Brain microvascular endothelial cell (primary cell): ENCODE measurements at places on chromosomes 3 and 15.

DNA sequence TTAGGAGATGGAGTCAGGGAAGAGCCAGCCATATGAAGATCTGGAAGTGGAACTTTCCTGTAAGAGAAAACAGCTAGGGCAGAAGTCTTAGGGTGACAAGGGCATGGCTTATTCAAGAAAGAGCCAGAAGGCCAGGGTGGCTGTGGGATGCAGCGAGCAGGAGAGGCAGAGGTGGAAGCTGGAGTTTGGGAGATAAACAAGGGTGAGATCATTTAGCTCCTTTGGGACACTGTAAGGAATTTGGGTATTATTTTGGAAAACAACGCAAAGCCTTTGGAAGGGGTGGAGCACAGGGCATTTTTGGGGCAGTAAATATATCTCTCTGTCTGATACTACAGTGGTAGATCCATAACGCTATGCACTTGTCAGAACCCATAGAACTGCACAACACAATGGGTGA, 5.0 kb upstream of the IL16 start:
- DNase-seq: no peak

- no peak for DNase-seq
These were observed 316.2 kb upstream of the UMPS start for GRCh38 chr3:124413989-124414598.

GRCh38 chr3:20054549-20054987, 14.3 kb downstream of the KAT2B start:
- DNase-seq: peak; percentile 52

DNA sequence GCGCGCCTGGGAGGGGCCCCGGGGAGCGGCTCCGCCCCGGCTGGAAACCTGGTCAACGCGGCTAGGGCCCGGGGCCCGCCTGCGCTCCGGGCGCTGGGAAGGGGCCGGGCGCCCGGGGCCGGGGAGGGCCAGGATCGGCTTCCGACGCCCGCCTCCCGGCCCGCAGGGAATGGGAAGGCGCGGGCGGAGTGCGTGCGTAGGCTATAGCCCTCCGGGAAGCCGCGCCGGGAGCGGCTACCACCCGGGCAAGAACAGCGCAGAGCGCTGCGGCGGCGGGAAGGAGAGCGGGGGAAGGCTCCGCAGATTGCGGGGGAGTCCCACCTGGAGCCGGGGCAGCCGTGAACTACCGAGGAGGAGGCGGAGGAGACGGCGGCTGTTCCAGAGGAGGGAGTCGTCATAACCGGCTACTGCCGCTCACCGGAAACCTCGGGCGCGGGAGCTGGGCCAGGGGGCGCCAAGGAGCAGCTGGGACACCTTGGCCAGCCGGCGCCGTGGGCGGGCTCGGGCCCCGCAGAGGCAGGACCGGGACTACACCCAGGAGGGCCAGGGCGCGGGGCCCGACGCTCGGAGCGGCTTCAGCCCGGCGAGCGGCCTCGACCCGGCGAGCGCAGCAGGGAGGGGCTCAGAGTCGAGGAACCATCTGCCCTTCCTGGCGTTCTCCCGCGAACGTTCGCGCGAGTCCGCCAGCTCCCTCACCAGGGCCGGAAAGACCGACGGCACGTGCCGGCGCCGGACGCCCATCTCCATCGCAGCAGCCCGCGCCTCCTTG, at the start of gene EOGT:
Gene EOGT (minus strand): TSS at position 432 of the 769 bp plus-strand sequence. CDS start 3,838 bp downstream, outside the sequence.
- DNase-seq: peak; percentile 76

DNA sequence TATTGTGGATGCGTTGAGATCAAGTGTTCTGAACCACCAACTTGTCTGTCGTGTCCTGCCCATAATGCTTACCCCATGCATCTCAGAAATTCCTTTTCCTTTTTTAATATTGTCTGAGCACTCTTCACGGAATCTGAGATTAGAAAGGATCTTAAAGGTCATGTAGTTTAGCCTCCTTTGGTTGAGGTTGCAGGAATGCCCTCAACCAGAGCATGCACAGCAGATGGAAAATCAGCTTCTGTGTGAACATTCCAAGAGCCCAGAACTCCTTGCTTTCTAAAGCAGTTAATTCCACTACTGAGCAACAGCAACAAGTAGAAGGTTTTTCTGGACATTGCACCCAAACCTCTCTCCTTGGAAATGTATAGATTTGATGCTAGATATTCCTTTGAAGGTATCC, 153.7 kb downstream of the TPRG1 start:
- no peak for DNase-seq

DNA sequence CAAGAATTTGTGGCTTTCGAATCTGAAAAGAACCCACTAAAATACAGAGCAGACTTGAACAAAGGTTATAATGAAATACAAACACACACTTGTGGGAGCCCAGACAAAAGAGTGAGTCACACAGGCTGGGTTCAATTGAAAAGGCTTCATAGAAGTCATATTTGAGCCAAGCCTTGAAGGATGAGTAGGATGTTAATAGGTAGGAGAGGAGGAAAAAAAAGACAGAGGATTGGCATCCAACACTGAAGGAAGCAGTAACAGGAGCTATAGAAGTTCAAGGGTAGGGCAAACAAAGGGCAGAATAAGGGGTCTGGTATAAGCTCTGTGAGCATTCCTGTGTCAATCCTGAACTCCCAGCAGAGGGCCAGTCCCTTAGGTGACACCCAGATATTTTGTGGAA, 325.4 kb downstream of the FOXP1 start:
- DNase-seq: peak; percentile 88

GRCh38 chr15:90419206-90419605, 31.2 kb downstream of the IQGAP1 start:
- no peak for DNase-seq

GRCh38 chr3:118772547-118773011, 262.1 kb downstream of the IGSF11 start:
- DNase-seq: no peak

- DNase-seq: no peak
These were observed 265.0 kb upstream of the C2CD4B start for GRCh38 chr15:62430056-62430455.

GRCh38 chr15:101494251-101494796, 4.8 kb upstream of the PCSK6 start:
- DNase-seq: no peak

- no peak for DNase-seq
These were observed 11.6 kb upstream of the NR2C2 start for GRCh38 chr3:14935592-14936345.

GRCh38 chr3:150082898-150083654, 112.4 kb upstream of the PFN2 start:
- DNase-seq: no peak

- DNase-seq: peak; percentile 45
These were observed 307.9 kb upstream of the RBMS3 start for GRCh38 chr3:28972921-28973320.

GRCh38 chr3:177057768-177058167, 139.5 kb downstream of the TBL1XR1 start:
- no peak for DNase-seq

- DNase-seq: no peak
These were observed 94.9 kb upstream of the AADACL2 start for GRCh38 chr3:151638555-151639417.

DNA sequence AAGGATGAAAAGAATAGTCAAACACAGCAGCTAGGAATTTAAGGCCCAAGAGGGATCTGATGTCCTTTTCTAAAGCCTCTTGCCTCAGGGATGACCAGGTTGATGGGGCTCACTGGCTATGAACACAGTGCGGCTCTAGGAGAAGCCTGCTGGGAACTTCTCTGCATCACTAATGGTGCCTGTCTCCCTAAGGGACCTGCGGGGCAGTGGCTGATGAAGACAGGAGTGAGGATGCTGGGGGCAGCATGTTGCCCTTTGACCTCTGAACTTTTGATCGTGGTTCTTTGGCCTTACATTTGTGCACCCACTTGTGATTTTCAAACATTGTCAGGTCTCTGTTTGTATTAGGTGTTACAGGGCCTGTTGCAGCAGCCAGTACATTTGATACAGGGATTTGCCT, 64.9 kb upstream of the KLHL25 start:
- DNase-seq: no peak

DNA sequence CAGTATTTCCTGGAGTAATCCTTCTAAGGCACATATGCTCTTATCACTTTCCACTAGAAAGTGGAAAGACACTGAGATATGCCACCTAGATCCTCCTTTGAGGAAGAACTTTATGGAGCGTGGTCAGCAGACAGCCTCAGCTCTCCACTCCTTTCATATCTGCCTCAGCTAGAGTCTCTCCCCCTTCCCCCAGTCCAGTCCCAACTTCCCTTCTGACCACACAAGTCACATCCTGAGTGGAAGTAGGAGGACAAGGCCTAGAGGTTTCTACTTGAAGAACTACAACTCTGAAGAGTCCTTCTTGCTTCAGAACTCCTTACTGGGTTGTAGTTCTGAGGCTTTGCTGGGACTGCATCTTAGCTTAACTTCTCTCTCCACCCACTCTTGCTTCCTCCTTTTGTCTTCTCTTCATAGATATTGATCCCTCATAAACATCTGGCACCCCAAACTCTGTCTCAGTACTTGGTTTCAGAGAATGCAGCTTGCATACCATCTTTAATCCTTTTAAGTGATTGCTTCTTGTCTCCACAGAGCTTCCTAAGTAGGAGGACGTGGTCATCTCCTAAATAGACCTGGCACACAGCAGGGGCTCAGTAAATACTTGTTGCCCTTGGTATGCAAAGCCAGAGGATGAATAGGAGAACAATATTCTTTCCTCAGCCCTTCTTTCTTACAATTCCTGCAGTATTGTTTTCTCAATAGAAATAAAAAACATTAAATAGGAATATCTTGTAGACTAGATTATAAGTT, 109.6 kb downstream of the OXSM start:
- DNase-seq: no peak

DNA sequence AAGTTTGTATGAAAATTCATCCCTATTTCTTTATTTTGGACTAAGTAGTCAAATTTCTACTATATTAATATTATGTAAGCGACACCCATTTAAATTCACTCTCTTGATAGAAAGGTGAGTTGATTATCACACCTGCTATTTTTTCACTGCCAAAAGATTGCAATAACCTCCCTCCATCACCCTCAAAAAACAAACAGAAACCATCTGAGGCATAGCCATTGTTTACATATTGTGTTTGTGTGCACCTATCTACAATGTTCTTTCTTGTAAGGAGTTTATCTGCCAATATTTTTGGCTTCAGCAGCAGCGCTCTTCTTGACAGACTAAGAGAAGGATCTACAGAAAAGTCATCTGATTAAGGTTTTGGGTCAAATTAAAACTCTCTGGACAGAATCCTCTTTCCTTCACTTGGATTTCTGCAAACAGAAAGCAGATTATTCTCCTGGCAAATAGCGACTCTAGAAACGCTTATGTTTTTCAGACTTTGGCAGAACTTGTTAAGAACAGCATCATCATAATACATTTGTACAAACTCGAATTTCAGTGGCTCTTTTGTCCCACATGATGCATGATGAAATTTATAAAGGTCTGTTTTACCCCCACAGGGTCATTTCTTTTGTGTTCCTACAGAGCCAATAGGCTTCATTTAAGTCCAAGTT, 48.6 kb downstream of the KCNMB2 start:
- DNase-seq: no peak

- peak; percentile 53 for DNase-seq
These were observed 179.4 kb downstream of the ABHD5 start for GRCh38 chr3:43870120-43870519.

GRCh38 chr3:66435989-66436388, 64.8 kb downstream of the LRIG1 start:
- DNase-seq: no peak

DNA sequence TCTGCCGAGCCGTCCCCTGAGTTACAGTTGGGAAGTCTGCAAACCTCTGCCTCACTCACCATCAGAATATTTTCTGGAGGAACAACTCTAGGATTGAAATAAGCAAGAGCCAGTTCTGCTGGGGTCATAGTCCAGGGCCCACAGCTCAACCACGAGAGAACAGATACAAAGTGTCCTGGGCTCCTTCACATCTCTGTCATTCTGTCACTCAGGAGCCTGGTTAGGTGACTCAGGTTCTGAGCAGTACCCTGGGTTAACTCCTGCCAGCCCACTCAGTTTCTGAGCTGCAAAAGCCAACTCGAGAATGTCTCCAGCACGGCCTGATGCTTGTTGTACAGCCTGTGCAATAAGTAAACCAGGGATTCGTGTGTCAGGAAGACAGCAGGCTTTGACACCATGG, 155.7 kb downstream of the SLCO3A1 start:
- DNase-seq: no peak

- DNase-seq: peak; percentile 69
These were observed 6.5 kb downstream of the MCTP2 start for GRCh38 chr15:94237903-94238302.

DNA sequence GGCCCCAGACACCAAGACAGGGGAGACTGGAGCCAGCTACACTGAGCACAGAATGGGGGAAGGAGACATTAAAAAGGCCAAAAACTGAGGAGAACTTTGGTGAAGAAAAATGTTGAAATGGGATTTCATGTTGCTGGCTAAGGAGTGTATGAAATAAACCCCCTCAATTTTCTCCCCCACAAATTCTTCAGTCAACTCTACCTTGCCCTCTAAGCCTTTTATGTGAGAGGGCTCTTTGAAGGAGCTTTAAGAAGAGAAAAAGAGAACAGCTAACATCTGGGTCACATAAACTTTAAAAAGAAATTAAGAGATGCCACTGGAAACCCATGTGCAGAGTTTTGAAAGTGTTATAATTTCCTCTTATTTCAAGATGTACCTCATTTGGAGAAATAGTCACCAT, 88.6 kb downstream of the ATP8B4 start:
- no peak for DNase-seq

GRCh38 chr3:36923981-36924743, 20.7 kb downstream of the TRANK1 start:
- no peak for DNase-seq

DNA sequence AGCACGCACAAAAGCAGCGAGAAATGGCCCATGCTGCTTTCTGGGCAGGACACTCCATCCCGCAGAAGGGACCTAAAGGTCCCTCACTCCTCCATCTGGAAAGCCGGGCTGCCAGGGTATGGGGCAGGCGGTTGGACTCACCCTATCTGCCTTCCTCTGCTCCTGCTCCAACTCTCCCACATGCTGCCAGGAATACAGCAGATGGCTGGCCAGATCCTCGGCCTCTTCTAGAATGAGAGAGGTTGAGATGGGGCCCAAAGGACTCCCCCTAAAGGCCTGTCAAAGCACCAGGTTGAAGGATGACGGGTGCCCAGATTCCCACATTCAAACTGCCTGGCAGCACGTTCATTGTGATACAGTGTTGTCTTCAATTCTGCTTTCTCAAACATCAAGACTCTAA, 85.1 kb upstream of the C2CD4B start:
- no peak for DNase-seq

DNA sequence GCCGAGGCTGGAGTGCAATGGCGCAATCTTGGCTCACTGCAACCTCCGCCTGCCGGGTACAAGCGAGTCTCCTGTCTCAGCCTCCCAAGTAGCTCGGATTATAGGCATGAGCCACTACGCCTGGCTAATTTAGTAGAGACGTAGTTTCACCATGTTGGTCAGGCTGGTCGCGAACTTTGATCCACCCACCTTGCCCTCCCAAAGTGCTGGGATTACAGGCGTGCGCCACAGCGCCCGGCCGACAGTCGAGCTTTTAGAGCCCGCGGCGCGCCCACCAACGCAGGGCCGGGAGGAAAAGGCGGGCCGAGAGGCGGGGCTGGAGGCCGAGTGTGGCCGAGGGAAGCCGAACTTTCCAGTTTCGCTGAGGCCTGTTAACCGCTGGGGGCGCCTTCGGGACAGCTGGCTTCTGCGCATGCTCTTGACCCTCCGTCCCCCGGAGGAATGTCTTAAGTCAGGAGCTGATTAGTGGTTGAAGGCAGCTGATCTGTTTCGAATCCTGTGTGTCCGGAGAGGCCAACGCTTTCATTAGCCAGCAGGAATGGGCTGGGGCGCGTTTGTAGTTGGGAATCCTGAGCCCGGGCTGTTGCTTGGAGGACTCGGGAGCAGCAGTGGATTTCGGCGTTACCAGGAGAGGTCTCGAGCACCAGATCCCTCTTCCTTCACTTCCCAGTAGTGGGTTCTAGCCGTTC, 10.0 kb downstream of the RPLP1 start:
- DNase-seq: peak; percentile 97
